ENCODE measurements at places on chromosomes 11 and 22.

DNA sequence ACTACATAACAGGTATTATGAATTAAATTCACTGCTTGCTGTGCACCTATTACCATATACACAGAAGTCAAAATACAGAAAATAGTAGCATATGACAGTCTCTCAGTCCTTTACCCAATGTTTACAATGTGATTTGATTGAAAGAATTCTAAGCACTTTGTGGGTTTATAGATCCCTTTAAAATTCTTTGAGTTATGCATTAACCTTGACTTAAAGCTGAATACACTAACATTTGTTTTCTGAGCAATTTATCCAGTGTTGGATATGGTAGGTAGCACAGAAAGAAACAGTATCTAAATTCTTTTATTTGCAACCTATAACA is 230.8 kb upstream of the DDI1 start:
- DNase-seq: no peak

DNA sequence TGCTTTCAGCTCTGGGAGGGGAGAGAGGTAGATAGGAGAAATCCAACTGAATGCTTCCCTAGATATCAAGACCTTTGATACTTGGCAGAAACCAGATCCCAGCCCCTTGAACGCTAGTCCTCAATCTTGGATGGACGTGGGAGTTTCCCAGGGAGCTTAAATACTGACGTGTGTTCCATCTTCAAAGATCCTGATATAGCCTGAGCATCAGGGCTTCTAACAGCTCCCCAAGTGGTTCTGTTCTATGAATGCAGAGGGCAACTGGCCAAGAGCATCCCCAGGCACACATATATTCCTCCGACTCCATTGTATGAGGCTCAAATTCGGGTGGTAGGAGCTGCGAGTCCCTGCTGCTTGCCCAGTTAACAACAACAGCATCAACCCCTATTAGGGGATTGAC is 8.7 kb upstream of the ACCS start:
- DNase-seq: no peak

- DNase-seq: no peak
These were observed 40.2 kb downstream of the MICAL3 start for GRCh38 chr22:17984114-17984513.

- no peak for DNase-seq
These were observed 432.2 kb upstream of the NARS2 start for GRCh38 chr11:79006854-79007253.

DNA sequence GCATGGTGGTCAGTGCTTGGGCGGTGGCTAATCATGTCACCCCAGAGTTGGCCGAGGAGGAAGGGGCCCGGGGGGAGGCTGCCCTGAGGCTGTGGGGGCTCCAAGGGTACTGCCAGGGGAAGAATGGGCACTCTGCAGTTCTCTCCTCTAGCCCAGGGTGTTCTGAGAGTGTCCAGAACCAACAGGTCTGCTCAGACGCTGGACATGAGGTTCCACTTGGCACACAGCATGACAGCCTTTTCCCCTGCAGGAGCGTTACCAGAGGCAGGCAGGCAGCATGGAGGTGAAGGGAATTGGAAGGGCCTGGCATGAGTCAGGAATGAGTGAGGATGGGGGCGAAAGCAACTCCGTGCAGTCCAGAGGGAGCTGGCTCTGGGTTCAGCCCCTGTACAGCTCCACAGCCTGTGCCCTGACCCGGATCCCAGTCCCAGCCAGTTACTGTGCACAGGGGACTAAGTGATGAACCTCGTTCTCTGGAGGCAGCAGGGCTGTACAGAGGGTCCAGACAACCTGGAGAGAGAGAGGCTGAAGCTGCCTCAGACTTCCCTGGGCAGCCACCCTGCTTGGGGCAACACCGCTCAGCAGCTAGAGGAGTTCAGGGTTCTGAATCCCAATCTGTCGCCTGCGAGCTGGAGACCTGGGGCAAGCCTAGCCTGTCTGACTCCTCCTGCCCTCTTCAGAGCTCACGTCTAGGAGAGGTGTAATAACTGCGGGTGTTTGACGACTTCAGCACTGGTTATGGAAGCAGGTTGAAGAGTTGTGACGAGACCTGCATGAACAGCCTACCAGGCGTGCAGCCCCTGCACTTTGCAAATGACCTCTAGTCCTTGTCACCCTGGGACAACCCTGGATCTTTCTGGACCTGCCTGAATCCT is 14.7 kb upstream of the TUB start:
- DNase-seq: no peak

GRCh38 chr22:46139895-46140350 is 10.4 kb upstream of the PPARA start:
- no peak for DNase-seq

- DNase-seq: no peak
These were observed 1005.8 kb upstream of the CCDC90B start for GRCh38 chr11:84292006-84292405.

GRCh38 chr11:10522921-10523320 is 18.1 kb downstream of the RNF141 start:
- no peak for DNase-seq

GRCh38 chr11:75468534-75469340 is 35.7 kb upstream of the KLHL35 start:
- DNase-seq: peak; percentile 11

GRCh38 chr11:62689421-62690183 is at the start of gene LRRN4CL:
Gene LRRN4CL, minus strand, starts transcription at chr11:62689530. Its CDS starts 1,022 bp downstream, at chr11:62688508.
- DNase-seq: peak; percentile 36

GRCh38 chr22:30046716-30047363 is 33.4 kb upstream of the HORMAD2 start:
- DNase-seq: no peak

- DNase-seq: no peak
These were observed 44.2 kb downstream of the NAV2 start for GRCh38 chr11:19756675-19757475.

DNA sequence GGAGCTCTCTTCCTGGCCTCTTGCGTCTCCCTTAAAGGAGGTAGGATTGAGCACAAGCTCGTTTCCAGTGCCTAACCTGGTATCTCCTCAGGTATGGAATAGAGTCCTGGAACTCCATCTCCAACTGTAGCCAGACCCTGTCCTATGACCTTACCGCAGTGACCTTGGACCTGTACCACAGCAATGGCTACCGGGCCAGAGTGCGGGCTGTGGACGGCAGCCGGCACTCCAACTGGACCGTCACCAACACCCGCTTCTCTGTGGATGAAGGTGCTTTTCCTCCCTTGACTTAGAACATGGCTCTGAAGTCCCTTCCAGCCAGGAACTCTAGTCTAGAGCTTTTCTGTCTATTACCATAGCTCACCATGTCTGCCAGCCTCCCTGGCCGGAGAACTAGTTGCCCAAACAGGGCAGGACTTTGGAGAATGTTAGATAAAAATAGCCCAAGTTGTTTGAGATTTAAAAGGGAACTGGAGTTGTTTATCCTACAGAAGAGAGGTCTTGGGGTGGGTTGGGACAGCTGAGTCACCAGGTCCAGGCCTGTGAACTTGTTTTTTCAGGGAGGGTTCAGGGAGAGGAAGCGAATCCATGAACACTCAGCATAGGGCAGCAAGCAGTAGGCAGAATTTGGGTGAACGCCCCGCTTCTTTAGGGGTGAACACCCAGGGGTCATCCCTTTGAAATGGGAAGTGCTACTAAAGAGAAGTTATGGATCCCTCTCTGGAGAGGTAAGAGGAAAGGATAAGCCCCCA is 3.3 kb downstream of the IL10RA start:
- no peak for DNase-seq

DNA sequence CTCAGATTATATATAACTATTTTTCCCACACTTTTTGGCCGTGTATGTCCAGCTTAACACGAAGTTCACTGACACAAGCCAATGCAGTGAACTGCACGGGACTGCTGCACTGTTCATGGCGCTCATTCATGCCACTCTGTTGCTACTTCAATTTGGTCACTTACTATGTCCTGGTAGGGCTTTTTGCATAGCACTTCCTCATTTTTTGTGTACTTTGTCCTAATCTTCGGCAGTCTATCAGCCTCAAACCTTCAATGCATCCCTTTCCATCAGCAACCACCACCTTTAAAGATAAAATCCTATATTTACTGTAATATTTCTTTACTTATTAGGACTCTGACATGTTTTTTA is 18.7 kb upstream of the ARHGAP32 start:
- no peak for DNase-seq

GRCh38 chr11:125950696-125951651 is 5.1 kb downstream of the VSIG10L2 start:
- no peak for DNase-seq

DNA sequence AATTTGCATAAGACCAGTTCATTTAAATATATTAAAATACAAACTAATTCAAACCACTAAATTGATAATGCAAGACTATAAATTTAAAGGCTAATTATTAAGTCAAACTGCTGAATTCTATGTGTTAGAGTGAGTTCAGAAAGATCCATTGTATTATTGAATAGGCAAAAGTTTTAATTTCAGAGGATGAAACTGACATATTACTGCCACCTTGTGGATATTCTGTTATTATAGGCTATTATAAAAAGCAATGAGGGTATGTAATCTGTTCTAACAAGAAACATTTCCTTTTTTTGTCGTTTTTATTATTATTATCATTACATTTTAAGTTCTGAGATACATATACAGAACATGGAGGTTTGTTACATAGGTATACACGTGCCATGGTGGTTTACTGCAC is 20.9 kb upstream of the NAALAD2 start:
- DNase-seq: no peak

DNA sequence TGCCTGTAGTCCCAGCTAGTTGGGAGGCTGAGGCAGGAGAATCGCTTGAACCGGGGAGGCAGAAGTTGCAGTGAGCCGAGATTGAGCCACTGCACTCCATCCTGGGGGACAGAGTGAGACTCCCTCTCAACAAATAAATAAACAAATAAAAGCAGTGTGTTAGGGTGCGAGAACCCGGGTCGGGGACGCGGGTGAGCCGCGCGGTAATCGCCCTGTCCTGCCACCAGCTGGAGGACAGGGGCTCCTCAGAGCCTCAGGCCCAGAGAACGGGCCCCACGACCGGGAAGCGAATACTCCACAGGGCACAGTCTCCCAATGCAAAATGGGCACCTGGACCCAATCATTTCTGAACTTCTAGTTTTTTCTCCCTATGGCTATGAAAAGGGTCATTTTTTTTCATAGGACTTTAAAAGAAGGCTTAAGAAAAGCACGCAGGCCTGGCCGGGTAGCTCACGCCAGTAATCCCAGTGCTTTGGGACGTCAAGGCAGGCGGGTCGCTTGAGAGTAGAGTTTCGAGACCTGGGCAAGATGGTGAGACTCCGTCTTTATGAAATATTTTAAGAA is 744 bp upstream of the MCM5 start:
- no peak for DNase-seq

GRCh38 chr11:2269601-2270321 is 627 bp downstream of the ASCL2 start:
- DNase-seq: no peak

GRCh38 chr11:13339195-13340153 is 61.9 kb downstream of the BMAL1 start:
- DNase-seq: no peak

- DNase-seq: no peak
These were observed 88.2 kb upstream of the SEPTIN5 start for GRCh38 chr22:19626042-19626587.

DNA sequence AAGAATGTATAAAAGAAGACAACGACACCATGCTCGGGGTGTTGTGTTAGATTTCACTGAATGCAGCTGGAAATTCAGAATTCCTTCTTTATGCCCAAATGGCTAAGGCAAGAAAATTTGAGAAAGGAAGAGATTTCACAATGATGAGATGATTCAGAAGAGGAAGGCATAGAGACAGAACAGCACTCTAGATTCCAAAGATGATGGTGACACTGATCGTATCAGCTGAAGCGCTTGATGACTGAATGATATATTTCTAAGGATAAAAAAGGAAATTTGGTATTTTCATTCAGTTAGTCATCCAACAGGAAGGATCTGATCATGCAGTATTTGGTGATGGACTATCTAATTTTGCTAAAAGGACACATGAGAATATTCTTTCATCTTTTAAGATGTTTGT is 189.2 kb downstream of the EFCAB6 start:
- DNase-seq: no peak

GRCh38 chr11:69540118-69541000 is 58.9 kb downstream of the LINC01488 start:
- DNase-seq: no peak

DNA sequence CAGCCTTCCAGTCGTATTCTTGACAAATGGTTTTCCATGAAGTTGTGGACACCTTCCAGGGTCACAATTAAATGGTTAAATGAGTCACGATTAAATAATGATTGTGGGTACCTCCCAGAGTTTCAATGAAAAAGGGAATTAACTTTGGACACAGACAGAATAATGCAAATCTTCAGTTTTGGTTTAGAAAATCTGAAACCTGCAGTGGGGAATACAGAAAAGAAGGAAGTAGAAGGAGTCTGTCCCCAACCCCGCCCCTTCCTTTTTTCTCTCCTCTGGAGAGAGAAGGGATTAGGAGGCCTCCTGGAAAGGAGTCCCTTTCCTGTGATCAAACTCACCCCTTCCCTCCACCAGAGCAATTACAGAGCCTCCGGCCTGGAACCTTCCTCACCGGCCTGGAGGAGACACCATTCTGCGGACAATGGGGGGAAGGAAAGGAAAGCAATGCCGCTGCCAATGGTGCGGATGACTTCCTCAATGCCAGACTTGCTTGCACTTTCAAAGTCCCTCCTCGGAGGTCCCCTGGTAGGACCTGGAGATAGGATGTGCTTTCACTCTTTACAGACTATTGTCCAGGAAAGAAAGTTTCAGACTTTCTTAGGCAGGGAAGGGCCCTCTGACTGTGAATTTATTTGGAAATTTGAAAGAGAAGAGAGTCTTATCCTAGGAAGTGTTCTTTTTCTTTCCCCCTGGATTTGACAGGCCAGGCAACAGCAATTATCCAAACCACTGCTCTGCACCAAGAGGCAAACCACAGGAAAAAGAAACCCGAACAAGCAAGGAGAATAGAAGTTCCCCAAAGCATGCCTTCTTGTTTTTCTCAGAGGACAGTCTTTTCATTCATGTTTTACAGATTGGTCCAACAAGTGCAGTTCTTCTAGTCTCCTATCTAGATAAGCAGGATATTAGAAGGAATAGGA is 86.8 kb downstream of the PTPRJ start:
- DNase-seq: no peak

GRCh38 chr22:45422237-45422983 is 8.9 kb downstream of the RIBC2 start:
- no peak for DNase-seq
